Left cardiac atrium (tissue), 4 donors: ENCODE measurements at places on chromosomes 11 and 22.

GRCh38 chr11:8794677-8795103 lies 112.1 kb downstream of the RPL27A start:
- no peak for DNase-seq

DNA sequence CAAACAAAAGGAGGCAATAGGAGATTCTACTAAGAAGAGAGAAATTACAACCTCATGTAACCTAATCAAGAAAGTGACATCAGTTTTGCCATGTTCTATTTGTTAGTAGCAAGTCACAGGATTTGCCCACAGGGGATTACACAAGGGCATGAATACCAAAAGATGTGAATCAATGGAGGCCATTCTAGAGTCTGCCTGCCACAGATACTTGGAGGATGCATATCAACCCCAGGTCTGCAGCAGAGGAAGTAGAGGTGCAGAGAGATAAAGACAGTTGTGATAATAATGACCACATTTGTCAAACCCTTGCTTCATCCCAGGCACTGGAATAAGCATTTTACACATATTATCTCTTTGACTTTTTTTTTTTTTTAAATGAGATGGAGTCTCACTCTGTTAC lies 2.4 kb upstream of the ASCC2 start:
- no peak for DNase-seq

DNA sequence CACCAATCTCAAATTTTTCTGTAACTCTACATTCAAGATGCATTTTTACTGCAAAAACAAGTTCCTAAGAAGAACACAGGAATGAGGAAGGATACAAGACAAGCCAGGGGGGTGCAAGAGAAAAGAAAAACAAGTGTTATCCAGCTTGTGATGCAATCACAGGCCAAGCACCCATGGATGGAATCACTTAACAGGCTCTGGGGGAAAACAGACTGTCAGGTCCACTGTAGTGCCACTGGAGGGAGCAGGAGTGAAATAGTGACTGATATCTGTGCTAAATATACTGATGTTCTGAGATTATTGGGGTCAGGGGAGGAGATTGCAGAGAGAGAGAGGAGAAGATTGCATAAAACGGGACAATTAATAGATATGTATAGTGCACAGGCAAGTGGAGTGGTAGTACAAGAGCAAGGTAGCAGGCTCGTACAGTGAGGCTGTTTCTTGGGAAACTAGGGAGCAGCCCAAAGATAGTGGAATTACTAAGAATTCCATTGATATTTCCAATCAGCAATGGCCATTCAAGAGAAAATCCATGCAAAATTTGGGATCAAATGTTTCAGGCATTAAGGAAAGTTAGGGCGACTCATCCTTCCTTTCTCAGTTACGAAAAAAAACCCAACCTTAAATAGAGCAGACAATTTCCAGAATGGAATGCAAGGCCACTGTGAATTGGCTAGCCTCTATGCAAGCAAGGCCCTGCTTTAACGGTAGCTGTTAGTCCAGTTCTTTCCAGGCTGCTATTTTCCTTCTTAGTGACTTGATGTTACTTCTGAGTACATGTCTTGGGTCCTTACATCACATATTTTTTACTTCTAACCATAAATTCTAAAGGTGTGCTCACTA lies 52.2 kb upstream of the CEP126 start:
- no peak for DNase-seq

DNA sequence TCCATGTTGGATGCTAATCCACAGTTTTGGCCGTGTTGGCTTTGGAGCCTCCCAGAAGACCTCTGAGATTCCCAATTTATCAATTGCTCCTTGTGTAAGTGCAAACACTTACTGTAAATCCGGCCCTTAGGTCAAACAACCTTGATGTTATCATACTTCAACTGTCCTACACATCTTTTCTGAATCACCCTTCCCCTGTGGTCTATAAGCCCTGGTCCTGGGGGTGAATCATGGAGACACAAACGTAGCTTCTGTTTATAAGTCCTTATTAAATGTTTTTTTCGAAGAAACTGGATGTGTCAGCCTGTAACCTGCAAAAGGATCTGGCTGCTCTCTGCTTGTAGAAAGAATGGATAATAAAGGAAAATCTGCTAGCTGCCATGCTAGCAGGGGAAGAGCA lies 1.7 kb upstream of the IL10RA start:
- no peak for DNase-seq

- DNase-seq = no peak
Measured at GRCh38 chr11:43327987-43328386, 16.2 kb downstream of the API5 start.

DNA sequence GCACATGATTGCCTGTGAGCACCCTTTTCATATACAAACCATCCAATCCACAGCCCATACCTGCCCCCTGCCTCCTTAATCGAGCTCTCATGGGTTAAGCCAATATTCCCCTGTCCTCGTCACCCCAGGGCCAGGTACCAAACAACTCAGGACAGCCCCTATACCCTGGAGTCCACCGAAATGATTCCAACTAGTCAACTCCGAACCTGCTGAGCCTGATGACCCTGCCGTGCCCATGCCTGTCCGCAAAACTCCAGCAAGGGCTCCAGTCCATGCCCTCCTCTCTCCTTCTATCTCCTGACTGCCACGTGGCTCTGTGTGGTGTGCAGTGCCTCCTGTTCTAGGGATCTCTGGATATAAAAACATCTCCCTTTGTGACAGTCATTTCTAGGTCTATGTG lies 35.5 kb upstream of the SYT13 start:
- no peak for DNase-seq
